Fibroblast of skin of back (primary cell): ENCODE measurements at places on chromosomes 1 and 21.
A peak's percentile ranks its signal among the peaks of the same experiment; 100 is the strongest.

DNA sequence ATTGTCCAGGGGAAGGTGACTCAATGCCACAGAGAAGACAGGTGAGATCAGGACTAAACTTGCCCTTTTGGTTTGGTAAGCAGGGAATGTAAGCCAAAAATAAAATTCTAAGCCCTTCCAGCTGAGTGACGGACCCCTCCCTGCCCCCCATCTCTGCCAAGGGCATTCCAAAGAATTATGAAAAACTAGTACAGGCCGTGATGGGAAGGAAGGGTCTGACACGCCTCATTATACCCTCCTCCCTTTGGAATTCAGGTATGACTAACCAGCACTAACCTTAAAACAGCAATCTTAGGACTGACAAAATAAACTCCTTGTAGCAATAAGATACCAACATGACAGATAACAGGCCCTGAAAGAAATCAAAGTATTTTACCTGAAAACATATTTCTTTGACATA lies 99.6 kb downstream of the GABPA start:
- DNase-seq = no peak

DNA sequence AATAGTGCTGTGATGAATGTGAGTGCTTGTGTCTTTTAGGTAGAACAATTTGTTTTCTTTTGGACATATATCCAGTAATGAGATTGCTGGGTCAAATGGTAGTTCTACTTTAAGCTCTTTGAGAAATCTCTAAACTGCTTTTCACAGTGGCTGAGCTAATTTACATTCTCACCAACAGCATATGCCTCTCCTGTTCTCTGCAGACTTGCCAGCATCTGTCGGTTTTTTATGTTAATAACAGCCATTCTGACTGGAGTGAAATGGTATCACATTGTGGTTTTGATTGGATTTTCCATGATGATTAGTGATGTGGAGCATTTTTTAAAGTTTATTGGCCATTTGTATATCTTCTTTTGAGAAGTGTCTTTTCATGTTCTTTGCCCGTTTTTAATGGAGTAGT lies 647.3 kb upstream of the ADAMTS5 start:
- no peak for DNase-seq

GRCh38 chr21:37582590-37582989 lies 216.0 kb downstream of the DYRK1A start:
- peak; percentile 71 for DNase-seq

DNA sequence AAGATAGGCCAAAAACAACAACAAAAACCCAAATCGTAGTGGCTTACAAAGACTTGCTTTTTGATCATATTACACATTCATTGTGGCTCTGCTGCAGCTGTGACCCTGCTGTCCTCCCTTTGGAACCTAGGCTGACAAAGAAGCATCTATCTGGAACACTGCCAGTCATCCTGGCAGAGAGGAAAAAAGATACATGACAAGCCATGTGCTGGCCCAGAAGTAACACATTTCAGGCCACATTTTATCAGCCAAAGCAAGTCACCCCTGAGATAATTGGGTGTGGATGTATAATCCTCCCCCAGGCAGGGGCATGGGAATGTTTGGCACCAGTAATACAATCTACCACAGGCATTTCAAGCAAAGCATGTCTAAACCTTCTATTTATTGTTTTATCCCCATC lies 37.2 kb upstream of the AGO1 start:
- DNase-seq = no peak

- no peak for DNase-seq
Measured at GRCh38 chr1:184078564-184079249, 27.2 kb downstream of the TSEN15 start.
